ENCODE measurements at places on chromosomes 1 and 21.

DNA sequence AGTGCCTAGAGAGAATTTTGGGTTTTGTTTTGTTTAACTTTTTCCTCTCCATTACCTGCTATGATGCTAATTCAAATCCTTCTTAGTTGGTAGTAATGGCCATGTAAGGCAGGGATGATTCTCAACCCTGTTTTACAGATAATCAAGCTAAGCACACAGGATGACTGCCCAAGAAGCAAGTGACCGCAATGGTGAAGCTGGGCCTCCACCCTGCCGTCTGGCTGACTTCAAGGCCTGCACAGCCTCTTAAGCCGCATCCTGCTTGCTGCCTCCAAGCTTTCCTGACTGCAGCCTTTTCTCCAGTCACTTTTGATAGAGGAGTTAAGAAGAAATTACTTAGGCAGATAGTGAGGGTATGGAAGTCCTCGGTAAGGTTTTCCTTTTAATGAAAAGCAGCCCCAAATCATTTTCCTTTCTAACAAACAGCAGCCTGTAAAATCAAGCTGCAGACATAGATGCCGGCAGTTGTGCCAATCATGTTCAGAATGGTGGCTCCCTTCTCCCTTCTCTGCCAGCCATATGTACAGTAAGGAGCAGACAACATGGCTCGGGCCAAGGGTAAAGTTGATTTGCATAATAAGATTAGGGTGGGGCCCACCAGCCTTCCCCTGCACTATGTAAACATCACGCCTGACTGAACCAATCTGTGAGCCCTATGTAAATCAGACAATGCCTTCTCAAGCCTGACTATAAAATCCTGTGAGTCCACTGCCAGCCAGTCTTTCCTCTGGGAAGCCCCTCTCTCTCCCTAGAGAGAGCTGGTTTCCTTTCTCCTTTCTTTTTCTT is 8.8 kb upstream of the CTBS start:
- DNase-seq = no peak

DNA sequence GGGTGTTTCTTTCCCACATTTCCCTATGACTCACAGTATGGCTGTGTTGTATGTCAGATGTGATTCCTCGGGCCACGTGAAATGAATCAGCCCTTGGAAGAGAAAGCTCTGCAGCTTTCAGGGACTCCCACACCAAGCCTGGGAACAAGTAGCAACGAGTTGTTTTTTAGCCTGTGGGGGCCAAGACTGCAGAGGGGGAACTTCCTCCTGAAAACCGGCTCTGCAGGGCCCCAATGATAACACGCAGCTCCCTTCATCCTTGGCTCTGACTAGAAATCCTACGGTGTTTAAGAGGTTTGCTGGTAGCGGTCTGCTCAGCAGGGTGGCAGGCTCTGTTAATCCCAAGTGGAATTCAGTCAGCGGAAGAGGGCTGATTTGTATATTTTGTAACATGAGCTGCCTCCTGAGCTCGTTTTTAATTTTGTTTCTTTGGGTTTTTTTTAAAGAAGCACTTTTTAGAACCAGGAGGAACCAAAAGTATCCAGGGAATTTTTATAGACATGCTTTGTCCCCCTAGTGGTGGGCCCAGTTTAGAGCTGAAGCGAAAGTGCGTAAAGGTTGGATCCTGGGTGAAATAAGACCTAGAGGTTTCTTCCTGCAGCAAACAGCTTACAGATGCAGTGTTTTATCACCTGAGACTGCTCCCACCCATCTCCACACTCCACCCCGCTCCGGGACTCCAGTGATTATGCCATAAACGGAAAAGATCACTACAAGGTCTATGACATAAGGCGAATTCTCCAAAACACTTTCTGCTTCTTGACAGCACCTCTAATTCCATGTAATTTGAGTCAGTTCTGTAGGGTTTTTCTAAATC is 48.8 kb downstream of the LAMC2 start:
- no peak for DNase-seq

DNA sequence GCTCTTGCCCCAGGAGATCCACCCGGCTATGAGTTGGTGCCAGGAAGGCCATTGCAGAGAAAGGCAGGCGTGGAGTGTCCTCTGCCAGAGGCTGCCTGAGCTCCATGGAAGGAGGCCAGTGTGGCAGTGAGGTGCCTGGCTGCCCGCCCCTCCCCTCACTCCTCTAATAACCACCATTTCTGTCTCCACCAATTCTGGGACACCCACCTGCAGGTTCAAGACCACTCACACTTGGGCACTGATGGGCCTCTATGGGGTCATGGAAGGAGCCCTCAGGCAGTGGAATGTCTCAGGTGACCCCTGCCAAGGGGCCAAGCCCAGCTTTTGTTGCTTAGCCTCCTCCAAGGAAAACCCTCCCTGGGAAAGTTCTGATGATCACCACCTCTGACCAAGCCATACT is 731.6 kb downstream of the MATN1 start:
- DNase-seq = no peak

DNA sequence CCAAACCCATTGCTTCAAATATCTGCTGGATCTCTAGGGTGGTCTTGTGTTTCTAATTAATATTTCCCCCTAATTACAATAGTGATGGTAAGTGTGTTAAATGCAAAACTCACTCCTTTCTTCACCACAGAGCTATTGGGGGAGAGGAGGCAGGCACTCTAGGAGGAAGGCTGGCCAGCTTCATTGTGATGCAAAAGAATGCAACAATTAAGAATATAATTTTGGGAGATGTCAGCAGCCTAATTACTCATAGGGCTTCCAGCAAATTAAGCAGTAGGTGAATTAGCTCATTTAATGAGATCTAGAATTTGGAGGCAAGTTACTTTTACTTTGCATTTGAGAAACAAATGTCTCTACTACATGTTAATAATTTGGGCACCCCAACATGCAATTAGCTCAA is 560.4 kb upstream of the DAB1 start:
- DNase-seq = no peak

GRCh38 chr1:162612606-162613400 is 19.5 kb upstream of the DDR2 start:
- no peak for DNase-seq

DNA sequence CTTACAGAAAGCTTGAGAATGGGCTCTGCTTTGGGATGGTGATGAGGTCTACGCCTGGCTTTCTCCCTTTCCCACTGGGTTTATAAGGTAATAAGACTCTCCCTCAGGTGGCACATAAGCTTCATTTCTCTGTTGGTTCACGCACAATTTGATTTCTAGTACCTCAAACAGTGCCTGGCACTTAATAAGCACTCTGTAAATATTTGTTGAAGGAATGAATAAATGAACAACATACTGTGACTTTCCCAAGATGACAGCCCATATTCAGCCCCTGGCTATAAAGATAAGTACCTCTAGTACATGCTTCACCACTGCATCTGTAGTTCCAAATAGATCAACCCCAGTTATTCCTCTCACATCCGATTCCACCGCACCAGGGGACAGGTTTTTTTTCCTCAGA is 17.8 kb downstream of the COPA start:
- no peak for DNase-seq

DNA sequence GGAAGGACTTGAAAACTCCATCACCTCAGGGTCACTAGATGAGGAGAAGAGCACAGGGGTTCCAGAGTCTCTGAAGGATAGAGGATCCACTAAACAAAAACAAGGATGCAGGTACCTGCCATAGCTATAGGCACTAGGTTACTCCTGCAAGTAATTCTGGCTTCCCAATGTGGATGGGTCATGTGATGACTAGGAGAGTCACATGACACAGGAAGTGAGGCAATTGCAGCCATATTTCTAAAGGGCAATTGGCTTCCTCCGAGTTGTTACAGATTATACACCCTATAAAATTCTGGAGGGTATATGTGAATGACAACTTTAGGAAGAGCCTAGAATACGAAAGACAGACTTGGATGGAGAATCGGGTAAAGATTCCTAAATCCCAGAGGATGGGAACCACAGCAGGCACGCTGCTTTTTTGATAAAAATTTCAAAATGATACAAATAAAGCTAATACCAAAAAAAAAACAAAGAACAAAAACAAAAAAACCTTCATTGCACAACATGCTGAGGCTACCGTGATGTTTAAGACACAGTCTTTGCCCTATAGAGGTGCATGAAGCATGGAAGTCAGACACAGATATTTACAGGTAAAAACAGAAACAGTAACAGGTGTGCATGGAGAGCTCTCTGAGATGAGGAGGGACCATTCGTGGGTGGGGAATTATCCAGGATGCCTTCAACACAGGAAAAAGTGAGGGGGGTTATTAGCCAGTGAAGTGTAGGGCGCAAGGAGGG is 10.5 kb downstream of the MTX1 start:
- DNase-seq = no peak

DNA sequence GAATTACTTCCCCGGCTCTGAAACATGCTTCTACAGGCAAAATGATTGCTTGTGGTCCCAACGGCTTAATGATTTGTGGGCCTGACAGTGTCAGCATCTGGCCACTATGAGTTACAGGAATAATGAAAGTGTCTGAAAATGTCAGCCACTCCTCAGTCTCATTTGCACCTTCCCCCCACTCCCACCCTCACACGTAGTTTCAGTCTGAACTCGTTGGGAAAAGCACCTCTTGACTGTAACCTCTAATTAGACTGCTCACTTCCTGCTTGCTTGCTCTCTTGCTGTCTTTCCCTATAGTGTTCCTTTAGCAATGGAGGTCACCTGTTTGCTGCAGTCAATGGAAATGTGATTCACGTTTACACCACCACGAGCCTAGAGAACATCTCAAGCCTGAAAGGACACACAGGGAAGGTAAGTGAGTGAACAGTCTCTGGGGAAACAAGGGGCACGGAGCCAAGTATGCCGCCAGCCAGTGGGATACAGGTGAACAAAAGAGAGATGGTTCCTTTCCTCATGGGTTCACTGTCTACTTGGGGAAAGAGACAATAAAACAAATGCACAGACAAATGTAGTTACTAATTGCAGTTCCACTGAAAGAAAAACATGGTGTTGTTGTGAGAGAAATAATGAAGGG is 27.1 kb downstream of the CFAP57 start:
- no peak for DNase-seq
